Stimulated activated CD4-positive, alpha-beta T cell treated with anti-CD3 and anti-CD28 coated beads, Interleukin-15, amount 100 ng/mL, for 48 hours (primary cell): ENCODE measurements at places on chromosomes 3 and 15.

- no peak for DNase-seq
Measured at GRCh38 chr15:95511671-95512070, 818.8 kb upstream of the NR2F2 start.

DNA sequence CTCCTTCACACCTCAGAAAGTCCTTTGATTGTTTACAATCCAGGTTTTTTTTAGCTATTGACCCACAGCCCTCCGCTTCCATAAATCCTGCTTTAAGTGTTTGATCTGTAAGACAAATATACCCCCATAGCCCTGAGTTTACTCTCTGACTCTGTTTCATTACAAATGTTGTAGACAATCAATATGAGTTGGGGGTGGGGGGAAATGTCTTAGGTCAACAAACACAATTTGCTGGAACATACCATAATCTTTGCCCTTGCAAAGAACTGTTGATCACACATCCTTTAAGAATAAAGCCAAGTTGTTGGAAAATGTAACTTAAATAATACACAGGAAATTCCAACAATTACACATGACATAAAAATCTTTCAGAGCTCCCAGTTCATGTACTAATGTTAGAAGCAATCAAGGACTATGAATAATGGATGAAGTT is 301.8 kb upstream of the SEMA6D start:
- DNase-seq, result no peak

DNA sequence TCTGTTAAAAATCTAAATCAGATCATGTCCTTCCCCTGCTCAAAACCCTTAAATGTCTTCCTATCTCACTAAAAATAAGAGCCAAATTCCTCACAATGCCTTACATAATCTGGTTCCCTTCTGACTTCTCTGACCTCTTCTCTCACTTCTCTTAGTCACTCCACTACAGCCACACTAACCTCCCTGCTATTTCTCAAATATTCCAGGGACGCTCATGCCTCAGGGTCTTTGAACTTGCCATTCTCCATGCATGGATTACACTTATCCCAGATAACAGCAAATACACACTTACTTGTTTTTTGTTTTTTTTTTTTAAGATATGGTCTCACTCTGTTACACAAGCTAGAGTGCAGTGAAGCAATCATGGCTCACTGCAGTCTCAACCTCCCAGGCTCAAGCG is 8.5 kb downstream of the TP53BP1 start:
- no peak for DNase-seq

GRCh38 chr3:155594526-155595187 is 150.2 kb downstream of the PLCH1 start:
- no peak for DNase-seq

DNA sequence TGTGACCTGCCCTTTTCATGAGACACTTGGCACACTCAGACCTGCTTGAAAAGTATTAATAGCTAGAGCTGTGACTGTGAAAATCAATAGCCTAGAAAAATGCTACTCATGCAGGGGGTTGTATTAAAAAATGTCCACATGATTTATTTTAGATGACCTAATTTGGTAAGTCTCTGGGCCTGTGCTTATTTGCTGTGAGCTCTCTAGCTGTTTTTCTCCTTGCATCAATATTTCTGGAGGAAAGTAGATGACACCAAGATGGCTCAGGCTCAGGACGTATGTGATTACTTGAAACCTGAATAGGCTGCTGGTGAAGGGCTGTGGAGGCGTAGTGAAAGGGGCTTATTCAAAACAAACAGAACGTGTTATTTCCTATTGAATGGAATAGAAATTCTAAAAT is 29.5 kb downstream of the KCNAB1 start:
- no peak for DNase-seq

DNA sequence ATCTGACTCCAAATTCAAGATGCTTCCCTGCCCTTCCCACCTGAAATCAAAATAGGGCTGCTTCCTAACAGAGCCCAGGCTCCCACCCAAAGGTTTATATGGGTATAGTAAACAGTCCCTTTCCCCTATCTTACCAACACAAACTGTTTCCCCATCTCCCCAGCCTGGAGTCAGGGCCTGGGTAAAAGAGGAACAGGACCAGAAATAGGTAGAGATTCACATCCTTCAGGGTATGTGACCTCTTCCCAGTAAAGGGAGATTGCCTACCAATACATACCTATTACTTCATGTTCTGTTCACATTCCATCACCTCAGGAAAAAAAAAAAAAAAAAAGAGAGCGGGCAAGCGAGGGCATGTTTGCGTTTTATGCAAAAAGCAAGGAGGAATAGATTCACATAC is 9.7 kb upstream of the SHF start:
- DNase-seq, result no peak
